ENCODE measurements at places on chromosomes 5 and 9. TPM values are rescaled to one million over a fixed set of nuclear protein-coding genes. Genes with fewer than 3 reads are reported as not detected.

DNA sequence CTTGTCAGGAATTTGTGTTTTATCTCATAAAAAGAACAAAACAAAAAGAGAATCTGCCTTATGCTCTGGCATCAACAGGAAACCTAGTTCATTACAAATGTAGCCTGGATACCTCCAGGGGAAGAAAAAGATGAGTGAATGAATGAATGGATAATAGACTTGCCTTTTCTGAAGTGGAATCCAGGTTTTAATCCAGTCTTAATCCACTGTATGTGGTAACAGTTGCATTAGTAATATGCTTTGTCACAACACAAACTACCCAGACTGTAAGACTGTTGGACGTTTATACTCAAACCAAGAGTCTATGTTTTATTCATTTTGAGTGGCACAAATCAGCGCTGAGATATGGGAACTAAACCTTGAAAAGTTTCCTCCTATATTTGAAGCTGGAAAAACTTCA lies 32.1 kb upstream of the MAP3K1 start:
- DNase-seq: no peak
- no peak overlapping the region for H3K4me3 ChIP-seq
- no peak overlapping the region for H3K27ac ChIP-seq
- no peaks in the 10 kb centered on the region for H3K27me3 ChIP-seq
- no peaks in the 10 kb centered on the region for H3K4me1 ChIP-seq

- no peak overlapping the region for H3K4me3 ChIP-seq
- H3K27me3 ChIP-seq: no peaks in the 10 kb centered on the region
- H3K4me1 ChIP-seq: peaks cover 5% of the 10 kb centered on the region
- no peaks in the 10 kb centered on the region for H3K36me3 ChIP-seq
Measured at GRCh38 chr5:5658226-5658625, 235.7 kb downstream of the ICE1 start.

DNA sequence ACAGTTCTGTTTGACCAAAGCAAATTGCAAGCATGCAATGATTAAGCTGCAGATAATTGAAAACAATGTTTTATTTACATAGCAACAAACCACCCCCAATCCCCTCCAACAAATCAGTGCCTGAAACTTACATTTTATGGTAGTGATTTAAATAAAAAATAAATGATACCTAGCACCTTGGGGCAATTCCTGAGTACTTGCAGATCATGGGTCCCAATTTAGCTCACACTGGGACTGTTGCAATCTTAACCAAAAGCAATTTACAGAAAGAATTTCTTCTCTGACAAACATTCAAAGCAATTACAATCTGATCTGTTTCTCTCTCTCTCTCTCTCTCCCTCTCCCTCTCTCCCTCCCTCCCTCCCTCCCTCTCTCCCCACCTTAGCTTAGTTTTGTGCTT lies 345.7 kb upstream of the PCSK5 start:
- H3K27ac ChIP-seq: no peak overlapping the region
- H3K27me3 ChIP-seq: no peaks in the 10 kb centered on the region
- H3K4me3 ChIP-seq: no peak overlapping the region
- no peak for DNase-seq
- H3K4me1 ChIP-seq: no peaks in the 10 kb centered on the region
- no peaks in the 10 kb centered on the region for H3K36me3 ChIP-seq

BNC2 gene
- 51.2 TPM for total RNA-seq

MVB12B gene
- 28.9 TPM for total RNA-seq

GRCh38 chr9:104503440-104503839 lies 623 bp upstream of the OR13F1 start:
- no peak overlapping the region for H3K27ac ChIP-seq
- no peak overlapping the region for H3K4me3 ChIP-seq
- DNase-seq: no peak

DNA sequence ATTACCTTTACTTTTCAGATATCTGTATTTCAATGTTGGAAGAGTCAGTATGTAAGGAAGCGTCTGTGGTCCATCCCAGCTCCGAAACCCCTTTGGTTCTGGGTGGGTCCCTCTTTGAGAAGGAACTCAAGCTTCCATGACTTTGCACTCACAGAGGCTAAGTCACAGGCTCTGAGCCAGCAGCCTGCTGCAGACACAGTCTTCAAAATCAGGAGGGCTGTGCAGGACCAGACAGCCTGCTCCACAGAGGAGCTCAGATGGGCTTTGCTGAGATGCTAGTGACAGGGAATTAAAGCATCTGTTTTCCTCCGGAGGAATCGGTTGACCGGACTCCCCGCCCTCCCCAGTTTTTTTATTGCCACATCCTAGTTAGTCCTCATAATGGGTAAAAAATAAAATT lies 126.4 kb upstream of the ICE1 start:
- H3K27me3 ChIP-seq: no peaks in the 10 kb centered on the region
- H3K4me1 ChIP-seq: peaks cover 23% of the 10 kb centered on the region
- no peaks in the 10 kb centered on the region for H3K36me3 ChIP-seq
- H3K4me3 ChIP-seq: no peak overlapping the region

- no peaks in the 10 kb centered on the region for H3K4me1 ChIP-seq
- H3K27ac ChIP-seq: no peak overlapping the region
- DNase-seq: no peak
- H3K4me3 ChIP-seq: no peak overlapping the region
- H3K27me3 ChIP-seq: no peaks in the 10 kb centered on the region
- peaks cover 77% of the 10 kb centered on the region for H3K36me3 ChIP-seq
Measured at GRCh38 chr5:6750951-6751685, 37.9 kb downstream of the TENT4A start.

NUTM2F gene
- not detected for total RNA-seq

- no peak overlapping the region for H3K27ac ChIP-seq
- no peaks in the 10 kb centered on the region for H3K27me3 ChIP-seq
- no peaks in the 10 kb centered on the region for H3K4me1 ChIP-seq
- no peak for DNase-seq
- H3K4me3 ChIP-seq: no peak overlapping the region
- no peaks in the 10 kb centered on the region for H3K36me3 ChIP-seq
Measured at GRCh38 chr5:52660621-52661020, 127.1 kb upstream of the ITGA1 start.

DNA sequence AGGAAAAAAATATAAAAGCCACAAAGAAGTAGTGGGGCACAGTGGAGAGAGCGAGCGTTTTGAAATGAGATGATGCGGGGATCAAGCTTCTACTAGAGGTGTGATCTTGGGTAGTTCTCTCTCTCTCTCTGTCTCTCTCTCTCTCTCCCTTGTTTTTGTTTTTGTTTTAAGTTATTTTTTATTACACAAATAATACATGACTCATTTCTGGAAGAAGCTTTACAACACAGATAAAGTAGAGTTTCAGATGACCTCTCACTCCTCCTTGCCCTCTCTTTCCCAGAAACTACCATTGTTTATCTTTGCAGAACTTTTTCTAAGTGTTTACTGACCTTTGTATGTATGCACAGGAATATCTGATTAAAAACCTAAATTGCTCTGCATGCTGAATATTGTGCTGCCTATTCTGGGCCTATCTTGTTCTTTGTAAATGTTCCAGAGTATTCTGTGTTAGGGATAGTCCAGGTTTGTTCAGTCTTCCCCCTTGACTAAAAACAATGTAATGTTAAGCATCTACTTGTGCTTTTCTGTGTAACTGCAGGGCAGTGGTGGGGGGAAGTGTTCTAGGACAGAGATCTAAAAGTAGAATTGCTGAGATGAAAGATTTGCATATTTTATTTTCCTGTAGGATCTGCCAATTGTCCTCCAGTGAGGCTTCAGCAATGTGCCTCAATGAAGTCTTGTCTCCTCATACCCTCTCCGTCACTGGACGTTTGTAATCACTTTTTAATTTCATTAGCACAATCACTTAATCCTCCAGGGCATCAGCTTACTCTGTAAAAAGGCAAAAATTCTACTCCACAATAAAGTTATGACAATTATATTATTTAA lies 52.0 kb downstream of the FYB1 start:
- H3K4me1 ChIP-seq: no peaks in the 10 kb centered on the region
- no peak for DNase-seq
- H3K4me3 ChIP-seq: no peak overlapping the region

SPATA31D1 gene
- not detected for total RNA-seq

PLCXD3 gene
- total RNA-seq: 4.4 TPM

Data from spinal cord (tissue), 10 donors.